ENCODE measurements at places on chromosomes 5 and 9. TPM values are rescaled to one million over a fixed set of nuclear protein-coding genes. Genes with fewer than 3 reads are reported as not detected.
A peak's percentile ranks its signal among the peaks of the same experiment; 100 is the strongest.

- no peak for DNase-seq
Measured at GRCh38 chr5:40962207-40962955, 53.1 kb downstream of the C7 start.

C9orf50 gene
- not detected for total RNA-seq

GRCh38 chr5:67606586-67606947 is 410.0 kb upstream of the CD180 start:
- DNase-seq, result no peak

DNA sequence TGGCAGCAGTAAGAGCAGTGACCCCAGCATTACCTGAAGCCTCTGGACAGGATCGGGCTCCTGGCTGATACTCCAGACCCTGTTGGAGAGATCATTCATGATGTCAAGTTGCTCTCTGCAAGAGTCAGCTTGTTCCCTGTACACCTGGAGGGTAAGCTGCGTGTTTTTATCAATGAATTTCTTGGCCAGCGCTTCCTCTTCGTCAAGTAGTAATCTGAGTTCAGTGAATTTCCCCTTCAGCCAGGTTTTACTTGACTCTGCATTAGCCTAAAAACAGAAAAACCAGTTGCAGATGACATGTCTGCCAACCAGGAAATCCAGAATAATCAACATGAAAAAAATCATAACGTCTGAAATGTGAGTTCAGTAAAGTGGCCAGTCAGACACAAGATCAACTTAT is 19.1 kb downstream of the TRIM14 start:
- DNase-seq, result no peak

NRG2 gene
- total RNA-seq, result 2.0 TPM

DNA sequence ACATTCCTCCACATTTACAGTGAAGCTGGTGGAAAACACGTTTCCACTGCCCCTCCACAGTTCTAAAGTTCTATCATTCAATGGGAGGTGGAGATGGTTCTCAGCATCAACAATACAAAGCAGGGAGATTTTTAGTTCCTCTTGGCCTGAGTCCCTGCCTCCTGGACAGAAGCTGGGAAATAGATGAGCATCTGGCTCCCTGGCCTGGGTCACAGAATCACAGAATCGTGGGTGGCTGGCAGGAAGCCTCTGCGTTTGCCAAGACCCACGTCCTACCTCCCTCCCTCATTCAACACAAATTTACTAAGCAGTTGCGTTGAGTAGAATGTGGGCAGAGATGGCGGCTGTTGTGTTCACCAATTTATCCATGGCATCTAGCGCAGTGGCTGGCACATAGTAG is 5.2 kb upstream of the PPARGC1B start:
- no peak for DNase-seq

ABO gene
- not detected for total RNA-seq

DNA sequence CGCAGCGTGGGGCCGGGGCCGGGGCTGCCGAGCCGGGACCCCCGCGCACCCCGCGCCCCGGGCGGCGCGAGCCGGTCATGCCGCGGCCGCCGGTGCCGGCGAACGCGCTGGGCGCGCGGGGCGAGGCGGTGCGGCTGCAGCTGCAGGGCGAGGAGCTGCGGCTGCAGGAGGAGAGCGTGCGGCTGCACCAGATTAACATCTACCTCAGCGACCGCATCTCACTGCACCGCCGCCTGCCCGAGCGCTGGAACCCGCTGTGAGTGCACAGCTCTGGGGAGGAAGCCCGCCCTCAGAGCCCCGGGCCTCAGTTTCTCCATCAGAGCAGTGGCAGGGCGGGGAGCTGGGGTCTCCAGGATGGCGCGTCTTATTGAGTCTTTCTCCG is 335 bp downstream of the GALNT12 start:
- DNase-seq, result peak; percentile 37

PFN3 gene
- not detected for total RNA-seq

DNA sequence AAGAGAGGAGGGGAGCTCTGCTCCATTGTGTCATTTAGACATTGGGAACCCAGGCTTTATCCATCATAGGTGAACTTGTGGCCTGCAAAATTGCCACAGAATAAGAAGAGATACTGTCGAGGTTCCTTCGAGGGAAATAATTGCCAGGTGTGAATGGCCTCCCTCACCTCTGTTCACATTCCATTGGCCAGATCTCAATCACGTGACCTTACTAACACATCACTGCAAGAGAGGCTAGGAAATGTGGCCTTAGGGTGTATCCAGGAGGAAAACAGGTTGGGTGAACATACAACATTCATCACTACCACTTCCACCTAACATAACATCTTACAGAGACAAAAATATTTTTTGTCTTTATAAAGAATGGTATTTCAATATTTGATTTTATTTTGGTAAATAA is 182.1 kb downstream of the FBXL7 start:
- DNase-seq, result no peak

DNA sequence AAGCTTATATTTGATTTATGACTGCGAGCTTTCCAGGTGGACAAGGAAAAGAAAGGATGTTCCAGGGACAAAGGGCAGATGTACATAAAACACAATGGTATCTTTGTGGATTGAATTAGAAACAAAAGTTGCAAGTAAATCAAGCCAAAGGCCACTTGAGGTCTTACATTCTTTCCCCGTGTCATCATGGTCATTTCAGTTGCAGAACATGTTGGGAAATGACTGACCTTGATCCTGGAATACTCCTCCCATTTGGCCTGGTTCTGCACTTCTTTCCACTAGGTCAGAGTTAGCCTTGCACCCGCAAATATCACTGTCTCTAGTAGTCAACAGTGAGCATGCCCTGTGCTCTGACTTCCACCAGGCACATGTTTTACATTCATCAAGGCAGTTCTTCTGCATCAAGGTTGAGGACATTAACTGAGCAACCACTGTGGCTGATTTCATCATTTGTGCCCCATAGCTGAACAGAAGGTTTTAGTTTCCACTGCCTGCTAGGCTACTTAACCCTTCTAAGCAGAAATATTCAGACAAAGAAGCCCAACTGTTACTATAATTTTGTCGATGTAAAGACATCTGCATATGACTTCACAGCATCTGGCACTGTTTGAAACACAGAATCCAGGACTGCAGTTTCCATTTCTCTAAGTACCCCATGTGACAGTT is 1161.7 kb upstream of the DMAC1 start:
- no peak for DNase-seq

NKD2 gene
- total RNA-seq, result 2.1 TPM

CDKN2B-AS1 gene
- not detected for total RNA-seq

HAVCR1 gene
- total RNA-seq, result not detected

- no peak for DNase-seq
Measured at GRCh38 chr5:82320966-82321365, 42.8 kb upstream of the RPS23 start.

DNA sequence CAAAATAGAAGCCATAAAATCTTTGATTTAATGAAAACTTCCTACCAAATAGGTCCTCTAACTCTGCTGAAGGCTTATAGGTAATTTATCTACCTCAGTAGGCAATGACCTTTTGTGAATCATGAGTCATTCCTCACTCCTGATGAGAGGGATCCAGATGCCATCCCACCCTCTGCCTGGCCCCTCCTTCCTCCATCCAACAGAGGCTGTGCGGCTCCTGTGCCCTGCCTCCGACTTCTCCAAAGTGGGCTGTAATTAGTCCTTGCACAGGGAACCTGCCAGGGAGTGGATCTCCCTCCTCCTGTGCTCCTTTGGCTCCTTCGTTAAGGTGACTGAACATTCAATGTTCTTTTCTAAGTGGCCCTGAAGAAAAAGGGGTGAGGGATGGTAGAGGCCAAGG is 213.9 kb upstream of the TBCA start:
- DNase-seq, result no peak

PSAT1 gene
- total RNA-seq, result 222 TPM

- no peak for DNase-seq
Measured at GRCh38 chr9:127822108-127822507, 19.4 kb downstream of the FPGS start.

DNA sequence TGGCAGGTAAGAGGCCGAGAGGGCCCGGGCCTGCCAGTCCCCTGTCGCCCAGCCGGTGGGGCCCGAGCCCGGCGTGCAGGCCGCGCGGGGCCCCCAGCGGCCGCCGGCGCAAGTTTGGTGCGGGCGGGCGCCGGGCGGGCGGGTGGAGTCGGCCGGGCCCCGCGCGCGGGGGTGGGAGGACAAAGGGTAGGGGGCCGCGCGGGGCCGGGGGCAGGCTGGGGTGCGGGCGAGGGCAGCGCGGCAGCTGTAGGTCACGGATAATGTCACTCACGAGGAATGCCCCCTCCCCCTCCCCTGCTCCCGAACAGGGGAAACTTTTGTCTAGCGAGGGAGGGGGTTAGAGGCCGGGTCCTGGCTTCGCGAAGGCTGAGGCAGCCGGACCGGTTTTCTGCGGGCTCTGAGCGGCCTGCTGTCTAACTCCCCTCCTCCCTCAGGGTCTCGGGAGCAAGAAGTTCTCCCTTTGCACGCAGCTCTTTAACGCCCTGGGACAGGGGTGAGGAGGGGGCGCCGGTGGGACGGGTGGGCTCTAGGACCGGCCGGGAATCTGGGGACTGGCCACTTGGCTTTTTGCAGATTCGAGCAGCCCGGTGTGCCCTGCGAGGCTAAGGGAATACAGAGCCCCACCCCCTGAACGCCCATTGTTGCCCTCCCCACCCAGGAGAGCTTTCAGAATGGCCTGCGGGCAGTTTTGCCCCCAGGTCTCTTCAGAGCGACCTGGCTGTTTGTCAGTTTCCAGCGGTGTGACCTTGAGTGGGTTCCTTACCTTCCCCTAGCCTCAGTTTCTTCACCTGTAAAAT is 21.3 kb upstream of the NDST1 start:
- peak; percentile 45 for DNase-seq

DNA sequence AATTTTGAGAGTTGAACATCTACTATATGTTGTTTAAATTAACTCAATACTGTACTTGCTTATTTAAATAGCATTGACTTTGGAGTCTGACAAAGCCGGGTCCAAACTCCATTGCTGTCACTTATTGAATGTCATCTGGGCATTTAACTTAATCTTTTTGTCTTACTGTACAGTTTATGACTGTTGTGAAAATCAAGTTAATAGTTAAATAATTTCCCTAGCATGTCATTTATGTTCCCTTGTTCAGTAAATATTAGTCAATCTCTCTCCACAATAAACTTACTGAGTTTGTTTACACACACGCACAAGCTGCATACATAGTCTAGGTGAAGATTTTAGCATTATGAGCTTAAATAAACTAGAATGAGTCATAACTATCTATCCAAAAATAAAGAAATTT is 6.3 kb upstream of the UGCG start:
- DNase-seq, result no peak

FGD3 gene
- 0.06 TPM for total RNA-seq

- no peak for DNase-seq
Measured at GRCh38 chr9:113222482-113222841, 1.1 kb downstream of the SLC31A1 start.

SLC4A9 gene
- not detected for total RNA-seq

DNA sequence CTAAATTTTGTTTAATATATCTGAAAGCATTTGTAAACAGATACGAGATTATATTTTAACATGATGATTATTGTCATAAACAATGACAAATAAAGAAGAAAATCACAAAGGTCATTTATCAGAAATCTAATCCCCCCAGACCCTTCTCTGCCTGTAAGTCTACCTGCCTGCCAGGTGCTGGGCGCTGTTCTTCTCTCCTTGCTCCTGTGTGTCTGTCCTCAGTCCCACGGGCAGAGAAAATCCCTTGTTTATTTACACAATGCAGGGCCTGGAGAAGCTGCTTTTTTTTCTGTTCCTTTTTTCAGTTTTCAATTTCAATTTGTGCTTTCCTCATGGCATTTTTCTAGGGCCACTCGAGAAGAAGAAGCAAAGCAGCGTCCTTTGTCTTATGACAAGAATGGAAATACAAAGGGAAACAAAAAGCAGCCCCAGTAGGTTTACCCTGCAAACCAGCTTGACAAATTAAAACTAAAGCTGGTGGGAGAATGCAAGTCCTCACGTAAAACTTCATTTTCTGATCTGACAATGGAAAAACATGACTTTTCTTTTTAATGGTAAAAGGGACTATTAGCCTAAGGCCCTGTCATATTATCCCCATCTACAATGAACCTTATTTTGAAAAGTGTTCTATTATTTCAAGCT is 282.4 kb upstream of the KLF9 start:
- DNase-seq, result no peak

- DNase-seq, result no peak
Measured at GRCh38 chr9:136160381-136160841, 41.7 kb upstream of the TMEM250 start.

- DNase-seq, result no peak
Measured at GRCh38 chr9:99370376-99370775, 148.3 kb downstream of the SEC61B start.

GRCh38 chr9:117835798-117836197 is 131.6 kb downstream of the TLR4 start:
- DNase-seq, result no peak

- no peak for DNase-seq
Measured at GRCh38 chr5:89081360-89081759, 198.4 kb upstream of the MEF2C start.

ENTPD2 gene
- not detected for total RNA-seq

DNA sequence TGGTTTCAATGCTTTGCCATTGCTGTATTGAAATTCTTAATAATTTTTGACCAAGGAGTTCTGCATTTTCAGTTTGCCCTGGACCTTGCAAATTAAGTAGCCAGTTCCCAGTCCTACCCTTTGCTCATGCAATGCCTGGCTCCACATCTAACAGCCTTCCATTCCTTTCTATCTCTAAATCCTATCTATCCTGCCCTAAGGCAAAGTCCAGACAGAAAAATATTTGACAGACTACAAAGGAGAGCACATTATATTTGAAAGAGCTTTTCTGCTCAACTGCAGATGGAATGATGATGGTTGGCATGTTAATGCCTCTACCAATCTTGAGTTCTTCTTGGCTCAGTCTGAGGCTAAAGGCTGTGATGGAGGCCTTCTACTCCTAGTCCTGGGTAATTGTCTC is 15.5 kb downstream of the SLC22A4 start:
- DNase-seq, result no peak

GRCh38 chr9:73154271-73154670 is 2.6 kb downstream of the ANXA1 start:
- no peak for DNase-seq

GABRP gene
- not detected for total RNA-seq

DNA sequence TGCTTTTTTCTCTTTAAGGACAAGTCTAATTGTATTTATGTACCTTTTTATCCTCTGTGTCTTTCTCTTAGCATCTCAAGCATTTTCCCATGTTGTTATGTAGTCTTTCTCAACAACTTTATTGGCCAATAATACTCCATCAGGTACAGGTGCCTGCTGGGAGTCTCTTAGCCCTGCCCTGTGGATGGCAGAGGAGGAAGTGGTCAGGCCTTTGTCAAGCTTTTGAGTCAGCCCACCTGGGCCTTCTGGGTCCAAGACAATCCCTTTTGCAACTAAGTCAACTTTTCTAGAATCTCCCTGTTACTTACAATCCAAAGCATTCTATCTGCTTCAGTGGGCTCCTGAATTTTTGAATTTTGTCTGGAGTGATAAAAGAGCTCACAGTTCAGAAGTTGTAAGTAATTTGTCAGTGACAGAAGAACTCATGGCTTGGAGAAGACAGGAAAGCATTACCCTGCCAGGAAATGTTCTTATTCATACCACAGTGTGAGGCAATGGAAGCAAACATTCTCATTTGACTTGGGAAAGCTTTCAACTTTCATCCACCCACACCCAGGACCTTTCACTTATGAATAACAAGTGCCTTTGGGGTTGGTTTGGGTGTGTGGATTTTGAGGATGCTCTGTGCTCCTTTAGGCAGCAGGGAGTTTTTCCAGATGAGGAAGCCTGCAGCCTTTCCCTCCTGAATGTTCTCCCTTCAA is 200.0 kb upstream of the S1PR3 start:
- DNase-seq, result no peak

C9 gene
- total RNA-seq, result not detected
